ENCODE measurements at places on chromosomes 7 and 10. TPM values are rescaled to one million over a fixed set of nuclear protein-coding genes. Genes with fewer than 3 reads are reported as not detected.

Gene ADCYAP1R1
- total RNA-seq, result 0.35 TPM

Gene FAM25C
- not detected for total RNA-seq

Gene FAM25A
- total RNA-seq, result not detected

Gene RRP12
- 12.5 TPM for total RNA-seq

Gene FANK1
- 13.9 TPM for total RNA-seq

Gene DRGX
- total RNA-seq, result not detected

Gene PRLHR
- not detected for total RNA-seq

Gene GRID2IP
- total RNA-seq, result not detected

Gene SPAG6
- not detected for total RNA-seq

Gene SFXN2
- total RNA-seq, result 5.6 TPM

Gene FAM13C
- 1.6 TPM for total RNA-seq

Gene TRIM4
- total RNA-seq, result 21.2 TPM

Gene HKDC1
- 0.35 TPM for total RNA-seq

Gene CALHM3
- total RNA-seq, result not detected

Gene FAM237B
- total RNA-seq, result not detected

Gene AGBL3
- 1.2 TPM for total RNA-seq
